ENCODE measurements at places on chromosomes 2 and 18.
A peak's percentile ranks its signal among the peaks of the same experiment; 100 is the strongest.

DNA sequence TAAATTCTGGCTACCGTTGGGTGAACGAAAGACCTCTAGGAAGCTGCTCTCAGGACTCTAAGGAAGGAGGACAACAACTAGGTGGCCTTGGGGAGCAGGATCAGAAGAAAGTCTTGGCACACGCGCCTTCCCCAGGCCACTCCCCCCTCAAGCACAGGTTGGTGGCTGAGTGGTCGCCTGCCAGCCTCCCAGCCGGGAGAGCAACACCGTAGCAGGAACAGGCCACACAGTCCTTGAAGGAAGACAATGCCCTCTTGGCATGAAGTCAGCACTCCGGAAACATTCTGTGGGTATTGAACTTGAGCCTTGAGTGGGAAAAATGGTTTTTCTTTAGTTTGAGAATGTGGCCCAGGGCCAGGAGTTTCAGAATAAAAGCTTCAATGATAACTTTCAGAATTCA lies 87.4 kb upstream of the AGAP1 start:
- no peak for DNase-seq

- DNase-seq = no peak
Measured at GRCh38 chr2:241774419-241775222, 2.0 kb upstream of the GAL3ST2 start.

- no peak for DNase-seq
Measured at GRCh38 chr2:8549942-8550341, 131.9 kb upstream of the ID2 start.

GRCh38 chr2:72893594-72894319 lies 6.5 kb downstream of the SPR start:
- no peak for DNase-seq

GRCh38 chr2:114218383-114218782 lies 224.1 kb upstream of the DPP10 start:
- DNase-seq = no peak

GRCh38 chr2:142944721-142945120 lies 67.3 kb downstream of the KYNU start:
- no peak for DNase-seq

GRCh38 chr2:99187011-99187410 lies 6.0 kb downstream of the MRPL30 start:
- no peak for DNase-seq

DNA sequence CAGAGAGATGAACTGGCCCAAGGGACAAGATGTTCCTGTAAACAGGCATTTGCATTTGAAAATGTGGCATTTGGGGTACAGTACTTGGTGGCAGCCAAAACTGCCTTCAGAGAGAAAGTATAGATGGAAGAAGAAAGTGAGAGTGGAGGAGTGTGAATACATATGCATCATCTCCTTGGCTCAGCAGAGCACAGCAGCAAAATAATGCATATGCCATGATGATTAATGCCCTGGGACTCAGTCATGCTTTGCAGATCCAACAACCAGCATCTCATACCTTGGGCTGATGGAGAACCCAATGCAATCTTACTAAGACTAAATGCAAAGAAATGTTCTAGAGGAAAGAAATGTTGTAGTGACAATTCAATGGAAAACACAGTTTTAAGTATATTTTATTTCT lies 29.7 kb upstream of the CYTIP start:
- no peak for DNase-seq

DNA sequence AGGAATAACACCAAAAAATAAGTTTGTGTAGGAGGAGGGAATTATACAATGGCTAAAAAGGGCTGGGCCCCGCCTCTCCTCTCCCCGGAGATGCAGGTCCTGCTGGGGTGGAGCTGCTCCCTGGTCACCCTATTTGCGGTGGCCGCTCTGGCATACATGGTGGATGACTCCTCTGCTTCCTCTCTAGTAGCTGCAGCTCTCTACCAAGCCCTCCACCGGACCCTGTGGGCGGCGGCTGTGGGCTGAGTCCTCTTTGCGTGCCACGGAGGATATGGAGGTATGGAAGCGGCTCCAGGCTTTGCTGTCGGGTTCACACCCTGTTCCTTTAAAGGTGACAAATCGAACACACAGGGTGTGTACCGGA lies 77.1 kb upstream of the SEC11C start:
- DNase-seq = no peak

- no peak for DNase-seq
Measured at GRCh38 chr18:4144201-4144600, 310.9 kb downstream of the DLGAP1 start.

- DNase-seq = no peak
Measured at GRCh38 chr2:5539282-5540165, 152.7 kb upstream of the SOX11 start.

DNA sequence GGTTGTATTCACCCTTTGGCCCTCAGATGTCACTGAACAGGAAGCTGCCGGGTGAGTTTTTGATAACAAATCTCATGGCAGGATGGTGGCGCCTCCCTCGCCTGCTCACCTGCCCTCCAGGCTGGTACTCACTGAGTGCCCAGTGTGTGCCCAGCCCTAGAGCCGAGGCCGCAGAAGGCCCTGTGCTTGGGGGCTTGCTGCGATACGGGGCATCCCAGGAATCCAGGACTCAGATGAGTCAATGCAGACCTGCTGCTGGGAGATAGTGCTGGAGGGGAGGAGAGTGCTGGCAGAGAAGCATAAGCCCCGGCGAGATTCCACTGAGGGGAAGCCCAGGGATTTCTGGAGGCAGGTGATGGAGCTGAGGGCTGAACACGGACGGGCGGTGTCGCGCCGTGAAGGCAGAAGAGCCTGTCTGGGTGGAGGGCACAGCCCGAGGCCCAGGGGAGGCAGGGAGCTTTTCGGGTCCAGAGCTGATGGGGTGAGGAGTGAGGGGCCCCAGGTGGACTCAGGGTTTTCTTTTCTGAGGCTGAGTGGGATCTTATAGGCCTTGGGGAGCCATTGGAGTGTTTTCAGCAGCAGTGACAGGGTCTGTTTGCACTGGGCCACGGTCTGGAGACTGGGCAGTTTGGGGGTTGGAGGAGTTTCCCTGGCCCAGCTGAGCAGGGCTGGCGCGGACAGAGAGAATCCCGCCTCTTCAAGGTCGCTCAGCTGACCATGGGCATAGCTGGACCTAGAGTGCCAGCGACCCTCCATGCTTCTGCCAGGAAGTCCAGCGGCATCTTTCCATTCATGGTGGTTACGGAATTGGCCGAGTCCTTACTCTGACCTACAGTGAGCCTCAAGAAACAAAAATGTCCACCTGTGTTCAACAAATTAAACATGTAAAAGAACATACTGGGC lies 35.5 kb downstream of the LDLRAD4 start:
- DNase-seq = peak; percentile 19

DNA sequence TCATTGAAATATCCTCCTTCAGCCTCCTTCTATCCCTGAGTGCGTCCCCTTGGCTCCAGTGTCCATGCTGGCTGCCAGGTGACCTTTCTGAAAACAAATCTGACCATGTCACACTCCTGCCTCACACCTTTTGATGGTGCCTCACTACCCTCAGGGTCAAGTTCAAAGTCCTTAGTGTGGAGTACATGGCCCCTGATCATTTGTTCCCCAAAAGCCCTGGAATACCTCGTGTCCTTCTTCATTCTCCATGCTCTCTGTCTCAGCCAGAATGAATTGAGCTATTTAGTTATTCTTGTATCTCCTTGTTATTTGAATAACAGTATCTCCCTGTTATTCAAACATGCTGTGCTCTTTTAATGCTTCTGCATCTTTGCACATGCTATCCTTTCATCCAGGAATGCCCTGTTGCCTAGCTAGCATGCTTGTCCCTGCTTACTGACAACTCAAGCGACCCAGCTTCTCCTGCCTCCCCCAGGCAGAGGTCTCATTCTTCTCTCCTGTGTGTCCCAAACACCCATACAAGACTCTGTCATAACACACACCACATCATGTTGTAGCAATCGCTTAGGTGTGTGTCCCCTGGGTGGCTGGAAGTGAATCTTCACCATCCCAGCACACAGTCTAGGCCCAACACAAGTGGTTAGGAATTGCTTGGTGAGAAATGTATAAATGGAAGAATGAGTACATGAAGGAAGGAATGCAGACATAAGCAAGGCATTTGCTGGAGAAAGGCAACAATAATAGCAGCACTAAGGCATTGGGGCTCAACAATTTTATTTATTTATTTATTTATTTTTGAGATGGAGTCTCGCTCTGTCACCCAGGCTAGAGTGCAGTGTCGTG lies 144.0 kb downstream of the DDX1 start:
- DNase-seq = no peak

- DNase-seq = no peak
Measured at GRCh38 chr2:134097740-134098139, 156.1 kb upstream of the MGAT5 start.

GRCh38 chr2:113977660-113978523 lies 88.0 kb downstream of the ACTR3 start:
- DNase-seq = no peak

GRCh38 chr18:25962176-25962575 lies 128.2 kb downstream of the SS18 start:
- no peak for DNase-seq

- no peak for DNase-seq
Measured at GRCh38 chr2:30148850-30149249, 2.0 kb downstream of the YPEL5 start.

- no peak for DNase-seq
Measured at GRCh38 chr18:48422947-48423378, 13.8 kb upstream of the ZBTB7C start.

GRCh38 chr2:176637486-176638166 lies 368.4 kb downstream of the MTX2 start:
- DNase-seq = peak; percentile 28

DNA sequence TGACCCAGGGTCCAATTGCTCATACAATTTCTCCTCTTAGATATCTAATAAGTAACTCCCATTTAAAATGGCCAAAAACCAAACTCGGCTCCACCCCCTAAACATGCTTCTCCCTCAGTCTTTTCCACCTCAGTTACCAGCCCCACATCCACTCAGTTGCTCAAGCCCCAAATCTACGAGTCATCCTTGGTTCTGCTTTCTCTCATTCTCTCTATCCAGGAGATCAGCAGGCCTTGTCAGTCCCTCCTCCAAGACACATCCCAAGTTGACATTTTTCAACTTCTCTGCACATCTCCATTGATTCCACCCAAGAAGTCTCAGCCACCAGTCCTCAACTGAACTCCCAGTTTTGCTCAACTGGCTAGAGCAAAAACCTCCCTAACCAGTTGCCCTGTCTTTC lies 40.5 kb upstream of the RTN4 start:
- no peak for DNase-seq

GRCh38 chr2:60837123-60837522 lies 44.3 kb upstream of the REL start:
- no peak for DNase-seq

DNA sequence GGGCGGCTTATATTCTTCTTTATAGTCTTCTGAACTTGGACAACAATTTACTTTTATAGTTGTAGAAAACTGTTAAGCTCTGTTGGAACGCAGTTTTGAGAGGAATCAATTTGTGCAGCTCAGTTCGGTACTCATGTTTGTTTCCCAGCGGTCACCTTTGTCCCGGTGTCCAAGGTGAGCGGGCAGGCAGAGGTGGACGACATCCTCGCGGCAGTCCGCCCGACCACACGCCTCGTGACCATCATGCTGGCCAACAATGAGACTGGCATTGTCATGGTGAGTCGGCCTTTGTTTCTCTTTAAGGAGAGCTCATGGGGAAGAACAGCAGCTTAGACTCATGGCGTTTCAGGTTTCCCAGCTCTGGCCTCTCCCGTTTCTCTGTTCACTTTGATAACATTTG lies 18.6 kb upstream of the ESPNL start:
- DNase-seq = no peak

DNA sequence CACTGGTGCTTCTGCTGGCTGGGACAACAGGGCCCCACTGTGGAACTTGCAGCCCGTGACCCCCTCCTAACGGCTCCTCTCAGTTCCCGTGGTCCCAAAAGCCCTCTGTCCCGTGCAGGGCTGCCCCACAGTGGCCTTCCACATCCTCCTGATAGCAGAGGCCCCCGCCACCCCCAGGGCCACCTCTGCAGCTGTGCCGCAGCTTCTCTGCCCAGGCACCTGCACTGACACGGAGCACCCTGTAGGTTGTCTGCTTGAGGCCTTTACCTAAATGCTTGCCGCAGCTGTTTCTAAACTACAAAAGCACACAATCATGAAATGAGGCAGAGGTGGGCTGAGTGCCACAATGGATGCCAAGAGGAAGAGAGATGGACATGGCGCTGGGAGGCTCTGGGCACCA lies 13.5 kb upstream of the GRHL1 start:
- DNase-seq = no peak

GRCh38 chr2:98921062-98921461 lies 15.0 kb downstream of the CRACDL start:
- DNase-seq = no peak

GRCh38 chr2:195319548-195320412 lies 337.2 kb upstream of the SLC39A10 start:
- DNase-seq = no peak

- DNase-seq = no peak
Measured at GRCh38 chr18:68707646-68708045, 7.3 kb downstream of the TMX3 start.

DNA sequence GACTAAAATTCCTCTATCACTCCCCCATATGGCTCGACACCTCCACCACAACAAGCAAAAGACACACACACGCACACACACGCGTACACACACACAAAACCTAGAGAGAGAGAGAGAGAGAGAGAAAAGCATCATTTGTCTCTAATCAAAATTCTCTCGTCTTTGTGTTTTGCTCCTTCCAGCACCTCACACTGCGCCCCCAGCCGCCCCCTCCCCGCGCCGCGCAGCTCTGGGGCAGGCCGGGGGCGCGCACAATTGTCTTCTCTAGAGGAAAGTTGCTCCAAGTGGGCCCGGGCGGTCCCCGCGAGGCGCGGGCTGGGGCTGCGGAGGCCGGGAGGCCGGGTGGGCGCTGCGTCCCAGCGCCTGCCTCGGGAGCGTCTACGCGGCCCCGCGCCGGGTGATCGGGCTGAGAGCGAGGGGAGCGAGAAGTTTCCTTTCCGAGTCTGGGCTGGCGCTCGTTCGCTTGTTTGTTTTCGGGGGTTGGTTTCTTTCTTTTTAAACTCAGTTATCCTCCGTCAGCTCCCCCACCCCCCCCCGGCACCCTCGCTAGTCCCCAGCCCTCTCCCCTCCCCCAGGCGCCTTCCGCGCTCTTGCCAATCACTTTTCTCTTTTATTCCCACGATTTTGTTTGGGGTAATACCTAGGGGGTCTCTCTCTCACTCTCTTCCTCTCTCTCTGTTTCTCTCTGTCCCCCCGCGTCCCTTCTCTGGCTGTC lies 4.1 kb downstream of the ZEB2 start:
- no peak for DNase-seq

GRCh38 chr2:96734880-96735583 lies 4.8 kb downstream of the LMAN2L start:
- no peak for DNase-seq
